ENCODE measurements at places on chromosomes 11 and 22. TPM values are rescaled to one million over a fixed set of nuclear protein-coding genes. Genes with fewer than 3 reads are reported as not detected.

VWA5A gene
- total RNA-seq: 7.2 TPM

NLRP6 gene
- not detected for total RNA-seq

SLC25A45 gene
- total RNA-seq: 3.5 TPM

SHANK3 gene
- total RNA-seq: 3.8 TPM

TIMP3 gene
- 301 TPM for total RNA-seq

CEND1 gene
- 1.3 TPM for total RNA-seq

FTH1 gene
- total RNA-seq: 2,524 TPM

OR4D10 gene
- total RNA-seq: not detected
